Suppressor macrophage treated with lipopolysaccharide for 4 hours (primary cell): ENCODE measurements at places on chromosomes 11 and 22.

DNA sequence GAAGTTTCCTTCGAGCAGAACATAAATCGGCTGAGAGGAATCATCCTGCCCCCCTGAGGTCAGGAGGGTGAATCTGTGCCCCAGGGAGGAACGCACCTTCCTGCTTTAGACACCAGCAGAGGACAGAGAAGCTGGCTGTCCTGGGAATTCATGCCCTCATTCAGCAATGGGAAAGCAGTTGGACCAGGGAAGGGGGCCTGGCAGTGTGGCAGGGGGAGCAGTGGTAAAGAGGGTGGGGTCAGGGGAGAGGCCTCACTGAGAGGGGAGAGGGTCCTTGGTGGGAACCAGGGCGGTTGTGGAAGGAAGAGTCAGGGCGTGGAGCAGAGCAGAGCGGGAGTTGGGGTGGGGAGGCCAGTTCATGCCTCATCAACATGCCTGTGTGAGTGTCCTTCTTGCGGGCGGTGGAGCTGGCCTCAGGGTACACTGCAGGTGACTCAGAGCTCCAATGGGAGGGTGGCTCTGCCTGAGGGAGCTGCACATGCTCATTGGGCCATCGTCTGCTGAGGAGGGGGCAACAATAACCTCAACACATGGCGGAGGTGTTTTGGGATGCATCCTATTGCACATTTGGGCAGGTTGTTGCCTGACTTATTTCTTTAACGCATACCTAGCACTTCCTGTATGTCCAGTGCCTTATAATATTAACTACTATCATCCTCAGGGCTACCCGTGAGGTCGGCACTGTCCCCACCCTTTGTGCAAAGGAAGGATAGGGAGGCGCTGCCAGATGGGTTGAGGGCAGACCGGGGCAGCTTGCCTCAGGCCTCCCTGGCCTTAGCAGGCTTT, 23.2 kb downstream of the MED15 start:
- no peak for DNase-seq

DNA sequence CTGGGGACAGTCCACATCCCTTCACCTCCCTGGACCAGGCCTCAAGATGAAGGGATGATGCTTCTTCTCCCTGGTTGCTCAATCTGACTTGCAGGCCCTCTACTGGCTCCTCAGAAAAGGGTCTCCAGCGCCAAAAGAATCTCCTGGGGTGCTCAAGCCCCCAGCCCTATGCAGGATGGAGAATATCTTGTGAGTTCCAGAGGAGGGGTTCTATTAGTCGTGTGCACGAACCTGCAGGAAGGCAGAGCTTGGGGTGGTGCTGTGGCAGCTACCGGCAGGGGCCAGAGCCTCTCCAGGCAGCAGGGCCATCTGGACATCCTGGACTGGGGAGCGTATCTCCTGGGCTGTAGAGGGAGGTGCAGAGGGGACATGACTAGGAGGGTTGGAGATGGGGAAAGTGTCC, 1339.5 kb downstream of the BRD1 start:
- no peak for DNase-seq

GRCh38 chr11:129316781-129317180, 58.9 kb upstream of the BARX2 start:
- DNase-seq = no peak

DNA sequence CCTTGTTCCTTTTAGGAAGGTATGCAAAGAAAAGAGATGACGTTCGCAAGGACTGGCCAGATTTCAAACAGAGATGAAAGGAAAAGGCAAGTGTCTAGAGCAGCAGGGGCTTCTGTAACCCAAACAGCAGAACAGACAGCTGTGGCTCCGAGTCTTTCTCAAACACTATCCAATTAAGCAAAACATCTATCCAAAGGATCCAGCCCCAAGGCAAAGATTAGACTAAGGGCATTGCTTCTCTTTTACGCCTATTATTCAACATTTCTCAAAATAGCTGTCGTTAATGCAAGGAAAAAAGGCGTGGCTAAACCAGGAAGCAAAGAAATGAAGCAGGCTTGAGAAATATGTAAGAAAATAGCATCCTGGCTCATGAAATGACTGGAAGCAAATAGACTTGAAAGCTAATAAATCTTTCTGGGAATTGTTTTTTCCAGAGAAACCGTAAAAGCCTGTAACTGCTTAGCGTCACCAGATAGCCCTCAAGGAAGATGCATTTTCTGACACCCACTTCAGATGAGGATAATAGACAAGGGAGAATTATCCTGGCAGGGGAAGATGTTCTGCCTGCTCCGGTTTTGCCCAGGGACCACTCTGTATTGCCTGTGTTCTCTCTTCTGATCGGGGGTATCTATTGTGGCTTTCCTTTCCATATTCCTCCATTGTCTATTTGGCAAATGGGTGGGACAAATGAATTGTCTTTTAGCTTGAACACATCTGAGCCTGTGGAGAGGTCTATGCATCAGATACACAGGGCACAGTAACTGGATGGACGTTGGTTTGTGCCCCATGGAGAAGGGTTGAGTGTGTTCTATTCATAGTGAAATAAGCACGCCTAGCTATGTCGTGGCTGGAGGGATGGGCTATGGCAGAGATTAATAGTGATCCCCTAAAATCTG, 20.2 kb downstream of the C11orf96 start:
- DNase-seq = no peak

GRCh38 chr11:129375751-129376657, at the start of gene BARX2:
TSS of gene BARX2 (plus strand) at chr11:129375848. CDS start at chr11:129376036, 188 bp downstream.
- DNase-seq = peak; percentile 23

- DNase-seq = peak; percentile 93
Observed at GRCh38 chr11:62556108-62556874, 9.7 kb upstream of the AHNAK start.

- DNase-seq = no peak
Observed at GRCh38 chr22:46984751-46985506, 222.5 kb downstream of the TBC1D22A start.

DNA sequence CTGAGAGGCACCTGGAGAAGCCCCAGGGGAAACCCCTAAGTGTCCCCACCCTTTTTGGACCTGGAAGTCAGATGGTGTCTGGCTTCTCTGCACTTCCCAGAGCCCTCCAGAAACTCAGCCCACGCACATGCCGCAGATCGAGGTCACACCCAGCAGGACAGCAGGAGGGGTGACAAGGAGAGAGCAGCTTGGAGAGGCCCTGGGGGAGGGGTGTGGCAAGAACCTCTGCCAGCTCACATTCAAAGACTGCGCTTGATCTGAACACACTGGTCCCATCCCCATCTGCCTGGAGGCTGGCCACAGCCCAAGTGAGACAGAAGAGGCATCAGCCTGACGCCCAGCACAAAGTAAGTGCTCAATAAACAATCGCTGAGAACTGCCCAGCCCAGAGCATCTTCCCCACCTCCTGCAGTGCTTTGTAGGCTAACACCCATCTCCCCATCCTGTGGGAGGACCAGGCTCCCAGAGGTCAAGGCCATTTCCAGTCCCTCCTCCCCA, 21.4 kb downstream of the TMPRSS6 start:
- DNase-seq = no peak

GRCh38 chr11:66285250-66285947, 3.5 kb downstream of the YIF1A start:
- no peak for DNase-seq

DNA sequence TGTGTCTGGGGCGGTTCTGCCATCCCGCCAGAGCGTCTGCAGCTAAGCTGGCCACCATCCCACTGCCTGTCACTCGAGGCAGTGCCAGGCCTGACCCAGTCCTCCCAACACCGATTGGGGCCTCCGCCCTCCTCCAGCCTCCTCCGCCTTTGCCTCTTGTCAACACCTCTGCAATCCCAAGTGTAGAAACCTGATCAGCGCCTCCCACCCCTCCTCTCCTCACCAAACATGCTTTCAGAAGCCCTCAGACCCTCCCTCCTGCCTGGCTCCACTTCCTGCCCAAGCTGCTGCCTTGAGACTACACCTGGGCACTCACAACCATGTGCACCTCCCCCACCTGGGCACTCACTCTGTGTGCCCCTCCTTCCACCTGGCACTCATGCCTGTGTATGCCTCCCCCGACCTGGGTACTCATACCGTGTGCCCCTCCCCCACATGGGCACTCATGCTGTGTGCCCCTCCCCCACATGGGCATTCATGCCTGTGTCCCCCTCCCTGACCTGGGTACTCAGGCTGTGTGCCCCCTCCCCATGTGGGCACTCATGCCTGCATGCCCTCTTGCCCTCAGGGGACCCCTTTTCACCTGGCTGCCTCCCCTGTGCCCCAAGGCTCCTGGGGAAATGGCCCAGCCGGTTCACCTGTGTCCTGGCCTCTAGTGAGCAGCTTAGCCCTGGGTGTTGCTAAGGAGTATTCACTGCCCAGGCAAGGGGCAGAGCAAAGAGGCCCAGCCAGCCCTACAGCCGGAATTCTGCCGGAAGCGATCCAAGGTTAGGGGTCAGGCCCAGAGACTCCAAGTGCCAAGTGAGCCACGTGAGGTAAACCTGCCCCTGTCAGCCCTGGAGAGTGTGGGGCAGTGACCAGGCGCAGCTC, 5.5 kb upstream of the IFITM10 start:
- DNase-seq = no peak

GRCh38 chr22:32245042-32245441, 10.1 kb downstream of the SLC5A4 start:
- DNase-seq = no peak

GRCh38 chr22:19843107-19843856, 11.4 kb downstream of the GNB1L start:
- DNase-seq = no peak

- DNase-seq = no peak
Observed at GRCh38 chr11:27204529-27204928, 158.5 kb downstream of the CCDC34 start.

DNA sequence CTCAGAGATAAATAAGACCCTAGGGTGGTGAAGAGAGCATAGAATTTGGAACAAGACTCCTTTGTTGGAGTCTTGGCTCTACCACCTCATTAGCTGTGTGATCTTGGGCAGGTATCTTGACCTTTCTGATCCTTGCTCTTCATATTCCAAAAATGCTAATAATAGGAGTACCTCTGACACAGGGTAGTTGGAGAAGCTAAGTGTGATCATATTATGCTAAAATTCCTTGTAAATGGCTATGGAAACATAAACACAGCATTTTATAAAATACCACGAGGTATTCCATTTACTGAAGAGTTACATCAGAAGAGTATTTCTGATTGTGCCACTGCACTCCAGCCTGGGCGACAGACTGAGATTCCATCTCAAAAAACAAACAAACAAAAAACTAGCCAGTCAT, 9.4 kb downstream of the PTPRJ start:
- no peak for DNase-seq

DNA sequence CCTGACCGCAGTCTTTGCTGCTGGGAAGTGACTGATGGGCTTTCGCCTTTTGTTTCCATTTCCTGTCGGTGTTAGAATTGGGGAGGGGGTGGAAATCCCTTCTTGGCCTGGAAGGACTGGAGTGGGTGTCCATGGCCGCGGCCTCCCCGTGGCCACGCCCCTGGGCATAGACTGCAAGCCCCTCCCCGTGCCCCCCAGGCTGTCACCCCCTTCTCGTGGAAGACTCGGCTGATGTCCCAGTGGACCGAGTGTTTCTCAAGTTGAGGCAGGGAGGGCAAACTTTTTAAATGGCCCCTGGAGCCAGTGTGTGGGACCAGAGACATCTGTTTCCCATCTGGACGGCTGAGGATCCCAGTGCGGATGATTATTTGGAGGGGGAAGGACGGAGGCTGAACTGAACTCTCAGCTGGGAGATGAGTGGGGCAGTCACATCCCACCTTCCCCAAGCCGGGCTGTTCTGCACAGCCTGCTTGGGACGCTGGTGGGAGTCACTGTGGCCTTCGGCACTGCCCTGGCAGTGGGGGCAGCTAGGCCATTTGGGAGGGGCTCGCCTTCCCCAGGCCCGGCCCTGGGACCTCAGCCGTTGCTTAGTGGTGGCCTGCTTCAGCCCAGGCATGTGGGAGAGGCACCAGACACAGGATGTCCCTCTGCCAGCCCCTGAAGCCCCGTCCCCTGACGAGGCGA, 1.6 kb downstream of the CD81 start:
- peak; percentile 15 for DNase-seq

DNA sequence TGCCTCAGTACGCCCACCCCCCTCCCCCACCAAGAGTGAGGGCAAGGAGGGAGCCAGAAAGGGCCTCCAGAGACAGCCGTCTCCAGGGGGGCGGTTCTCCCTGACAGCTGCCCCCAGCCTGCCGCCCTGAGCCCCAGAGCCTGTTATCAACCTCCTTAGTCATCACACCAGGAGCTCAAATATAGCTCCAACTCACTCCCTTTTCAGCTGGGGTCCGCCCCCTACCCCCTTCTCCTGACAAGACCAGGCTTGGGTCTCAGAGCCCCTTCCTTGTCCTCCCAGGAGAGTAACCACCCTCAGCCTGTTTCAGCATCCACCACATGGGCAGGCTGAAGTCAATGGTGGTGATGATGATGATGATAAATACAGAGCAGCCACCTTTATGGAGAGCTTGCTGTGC, 2.5 kb upstream of the INPP5J start:
- no peak for DNase-seq

GRCh38 chr11:40290171-40290631, 1169.3 kb downstream of the LRRC4C start:
- DNase-seq = no peak

GRCh38 chr11:122491509-122491908, 164.0 kb upstream of the UBASH3B start:
- DNase-seq = peak; percentile 9

DNA sequence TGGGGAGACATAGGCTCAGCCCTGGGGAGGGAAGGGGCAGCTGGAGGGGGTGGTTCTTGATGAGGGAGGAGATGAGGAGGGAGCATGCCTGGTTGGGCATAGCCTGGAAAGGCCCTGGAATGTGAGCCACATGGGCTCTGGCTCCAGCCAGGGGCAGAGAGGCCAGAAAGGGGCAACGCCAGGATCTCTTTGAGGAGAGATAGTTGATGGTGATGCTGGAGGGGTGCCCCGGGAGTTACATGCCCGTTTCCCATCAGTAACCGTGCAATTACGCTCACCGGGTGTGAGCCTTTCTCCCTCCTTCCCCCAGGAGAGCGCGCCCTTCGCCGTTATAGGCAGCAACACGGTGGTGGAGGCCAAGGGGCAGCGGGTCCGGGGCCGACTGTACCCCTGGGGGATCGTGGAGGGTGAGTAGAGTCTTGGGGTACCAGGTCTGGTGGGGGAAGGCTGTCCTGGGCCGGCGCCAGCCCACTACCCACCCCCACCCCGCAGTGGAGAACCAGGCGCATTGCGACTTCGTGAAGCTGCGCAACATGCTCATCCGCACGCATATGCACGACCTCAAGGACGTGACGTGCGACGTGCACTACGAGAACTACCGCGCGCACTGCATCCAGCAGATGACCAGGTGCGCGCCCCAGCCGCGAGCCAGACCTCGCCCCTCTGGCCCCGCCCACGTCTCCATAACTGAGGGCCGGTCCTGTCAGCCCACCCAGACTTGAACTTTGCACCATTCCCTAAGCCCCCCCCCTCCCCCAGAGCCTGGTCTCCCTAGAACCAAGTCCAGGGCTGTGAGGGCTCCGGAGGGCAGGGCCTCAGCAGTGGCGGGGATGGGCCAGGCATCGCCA, 1.8 kb upstream of the GP1BB start:
- no peak for DNase-seq

- no peak for DNase-seq
Observed at GRCh38 chr11:93686812-93687211, 25.3 kb downstream of the CEP295 start.
